Activated T-cell treated with anti-CD3 and anti-CD28 coated beads, Interleukin-2, amount 50 U/mL, for 48 hours (primary cell): ENCODE measurements at places on chromosomes 7 and 10.

GRCh38 chr10:7550013-7550412 lies 116.8 kb downstream of the ITIH5 start:
- no peak for DNase-seq

DNA sequence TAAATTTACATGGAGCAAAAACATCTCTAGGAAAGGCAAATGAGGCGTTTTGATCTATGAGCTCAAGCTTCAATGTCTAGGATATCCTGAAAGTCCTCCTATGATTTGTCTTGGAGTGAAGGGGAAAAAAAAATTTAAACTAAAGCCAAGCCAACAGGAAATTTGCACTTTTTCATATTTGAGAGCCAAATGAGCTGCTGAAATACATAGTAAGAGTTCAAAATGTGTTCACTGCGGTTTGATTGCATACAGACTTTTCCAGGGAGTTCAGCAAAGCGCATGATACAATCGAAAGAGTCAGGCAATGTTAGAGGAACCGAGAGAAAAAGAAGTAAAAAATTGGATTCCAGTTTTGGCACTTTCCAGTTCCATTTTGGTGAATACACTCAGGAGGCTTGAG lies 633.4 kb upstream of the MGMT start:
- DNase-seq = no peak

DNA sequence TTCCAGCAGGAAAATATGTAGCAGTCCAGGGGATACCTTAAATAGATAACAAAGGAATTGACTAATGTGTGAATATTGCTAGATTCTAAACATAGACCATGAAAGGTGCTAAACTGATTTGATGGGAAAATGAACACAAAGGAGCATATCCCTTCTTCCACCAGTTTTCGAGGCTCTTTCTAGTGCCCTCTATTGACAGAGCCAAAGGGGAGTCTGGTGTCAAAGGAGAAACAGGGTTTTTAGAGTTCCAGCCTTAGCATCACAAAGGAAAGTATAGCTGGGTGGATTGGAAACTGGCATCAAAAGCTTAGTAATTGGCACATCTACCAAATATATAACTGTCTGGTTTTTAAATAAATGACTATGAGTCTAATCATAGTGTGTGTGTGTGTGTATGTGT lies 636.8 kb downstream of the ETV1 start:
- DNase-seq = no peak

DNA sequence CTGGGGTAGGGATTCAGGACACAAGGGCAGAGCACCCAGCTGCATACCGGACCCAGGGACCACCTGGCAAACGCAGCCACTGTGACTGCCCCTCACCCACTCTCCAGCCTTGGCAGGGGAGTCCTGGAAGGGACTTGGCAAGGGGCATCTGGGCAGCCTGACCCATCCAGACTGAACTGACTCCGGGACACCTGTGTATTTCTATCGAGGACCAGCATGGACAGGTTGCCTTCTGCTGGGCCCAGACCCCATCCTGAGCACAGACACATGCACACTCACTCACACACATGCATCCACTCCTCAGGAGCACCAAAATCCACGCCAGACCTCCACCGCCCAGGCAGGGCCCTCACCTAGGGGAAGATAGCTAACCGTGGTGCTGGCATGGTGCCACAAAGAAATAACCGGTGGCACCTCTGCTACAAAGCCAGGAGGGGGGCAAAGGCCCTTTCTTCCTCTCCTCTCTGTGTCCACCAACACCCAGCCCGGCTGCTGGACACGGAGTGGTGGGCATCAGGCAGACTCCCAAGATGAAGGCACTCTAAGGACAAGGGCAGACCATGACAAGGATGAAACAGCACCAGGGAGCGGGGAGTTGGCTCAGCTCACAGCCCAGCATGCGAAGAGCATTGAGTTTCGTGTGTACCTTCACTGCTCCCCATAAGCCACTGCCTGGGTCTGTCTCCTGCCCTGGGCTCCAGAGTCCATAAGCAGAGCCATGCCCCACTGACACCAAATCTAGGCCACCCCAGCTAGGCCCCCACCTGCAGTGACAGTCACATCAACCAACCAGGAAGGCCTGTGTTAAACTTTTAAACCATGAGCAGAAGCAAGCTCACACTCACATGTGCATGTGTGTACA lies 35.3 kb downstream of the KCNH2 start:
- DNase-seq = no peak

DNA sequence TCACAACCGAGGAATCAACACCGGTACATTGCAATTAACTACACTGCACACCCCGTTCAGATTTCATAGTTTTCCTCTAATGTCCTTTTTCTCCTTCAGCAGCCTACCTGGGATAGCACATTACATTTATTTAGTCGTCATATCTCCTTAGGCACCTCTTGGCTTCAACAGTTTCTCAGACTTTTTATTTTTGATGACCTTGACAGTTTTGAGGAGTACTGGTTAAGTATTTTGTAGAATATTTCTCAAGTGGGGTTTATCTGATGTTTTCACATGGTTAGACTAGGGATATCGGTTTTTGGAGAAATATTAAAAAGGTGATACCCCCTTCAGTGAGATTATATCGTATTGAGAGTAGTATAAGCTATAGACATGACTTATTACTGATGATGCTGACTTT lies 87.0 kb upstream of the GLCCI1 start:
- no peak for DNase-seq

GRCh38 chr7:12990440-12990839 lies 303.0 kb downstream of the ARL4A start:
- DNase-seq = no peak

- DNase-seq = no peak
Observed at GRCh38 chr7:151884312-151885201, 7.6 kb upstream of the PRKAG2 start.

- no peak for DNase-seq
Observed at GRCh38 chr7:27605283-27605682, 57.4 kb downstream of the HIBADH start.

- no peak for DNase-seq
Observed at GRCh38 chr10:943334-944033, 12.0 kb upstream of the LARP4B start.

GRCh38 chr10:118007773-118008172 lies 39.0 kb downstream of the RAB11FIP2 start:
- no peak for DNase-seq

GRCh38 chr7:77980087-77980713 lies 181.6 kb downstream of the PHTF2 start:
- DNase-seq = no peak

DNA sequence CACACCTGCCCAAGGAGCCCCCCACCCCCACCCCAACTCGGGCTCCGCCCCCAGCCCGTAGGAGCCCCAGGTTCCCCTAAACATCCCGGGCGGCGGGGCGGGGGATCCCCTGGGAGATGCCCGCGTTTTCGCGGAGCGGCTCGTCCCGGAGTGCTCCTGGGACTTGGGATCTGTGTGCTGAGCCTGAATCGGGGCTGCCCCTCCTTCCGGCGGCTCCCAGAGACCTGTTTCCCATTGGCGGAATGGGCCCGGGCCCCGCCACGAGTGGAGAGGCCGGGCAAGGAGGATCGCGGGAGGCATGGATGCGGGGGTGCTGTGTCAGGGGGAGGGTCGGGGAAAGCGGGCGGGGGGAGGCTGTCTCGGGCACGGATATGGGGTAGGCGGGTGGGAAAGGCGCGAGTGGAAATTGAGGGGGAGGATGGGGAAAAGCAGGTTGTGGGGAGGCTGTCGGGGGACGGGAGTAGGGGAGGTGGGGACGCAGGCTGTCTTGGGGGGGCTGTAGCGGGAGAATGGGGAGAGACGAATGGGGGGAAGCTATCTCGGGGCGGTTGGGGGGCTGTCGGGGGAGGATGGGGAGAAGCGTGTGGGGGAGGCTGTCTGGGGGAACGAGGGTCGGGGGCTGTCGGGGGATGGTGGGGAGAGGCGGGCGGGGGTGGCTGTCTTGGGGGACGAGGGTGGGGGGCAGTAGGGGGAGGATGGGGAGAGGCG lies 572 bp upstream of the BHLHA15 start:
- DNase-seq = no peak

DNA sequence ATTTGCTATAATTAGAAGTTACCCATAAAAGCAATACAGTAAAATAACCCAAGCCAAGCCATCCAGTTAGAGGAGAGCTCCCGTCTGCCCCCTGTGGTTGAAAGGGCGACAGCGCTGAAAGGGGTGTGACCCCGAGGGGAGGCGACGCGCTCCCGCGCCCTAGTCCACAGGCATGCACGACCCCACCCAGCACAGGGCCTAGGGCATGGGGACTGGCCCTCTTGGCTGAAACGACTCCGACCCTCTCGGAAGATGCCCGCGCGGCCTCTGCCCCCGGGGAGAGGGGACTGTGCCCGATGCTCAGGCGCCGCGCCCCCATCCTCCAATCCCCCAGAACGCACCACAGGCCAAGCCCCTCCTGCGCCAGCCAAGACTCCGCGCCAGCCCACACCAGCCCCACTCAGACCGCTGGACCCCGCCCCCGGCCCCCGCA lies 64.0 kb downstream of the CSGALNACT2 start:
- peak; percentile 78 for DNase-seq

DNA sequence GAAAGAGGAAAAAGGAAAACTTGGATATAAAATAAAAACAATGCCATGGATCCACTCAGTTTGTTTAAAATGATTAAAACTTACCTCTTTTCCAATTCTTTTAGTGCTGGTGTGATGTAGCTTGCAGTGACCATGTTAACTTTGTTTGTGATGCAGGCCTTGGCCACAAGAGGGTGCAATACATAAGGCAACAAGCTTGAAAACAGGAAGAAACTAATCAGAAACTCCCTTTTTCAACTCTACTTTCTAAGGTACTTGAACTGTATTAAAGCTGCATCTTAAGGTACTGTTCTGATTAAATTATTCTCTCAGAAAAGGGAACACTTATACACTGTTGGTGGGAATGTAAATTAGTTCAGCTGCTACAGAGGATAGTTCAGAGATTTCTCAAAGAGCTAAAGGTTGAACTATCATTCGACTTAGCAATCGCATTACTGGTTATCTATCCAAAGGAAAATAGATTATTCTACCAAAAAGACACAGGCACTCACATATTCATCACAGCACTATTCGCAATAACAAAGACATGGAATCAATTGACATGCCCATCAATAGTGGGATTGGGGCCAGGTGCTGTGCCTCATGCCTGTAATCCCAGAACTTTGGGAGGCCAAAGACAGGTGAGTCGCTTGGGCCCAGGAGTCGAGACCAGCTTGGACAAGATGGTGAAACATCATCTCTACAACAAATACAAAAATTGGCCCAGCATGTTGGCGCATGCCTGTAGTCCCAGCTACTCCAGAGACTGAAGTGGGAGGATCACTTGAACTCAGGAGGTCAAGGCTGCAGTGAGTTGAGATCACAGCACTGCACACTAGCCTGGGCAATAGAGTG lies 50.9 kb downstream of the AASS start:
- peak; percentile 71 for DNase-seq

DNA sequence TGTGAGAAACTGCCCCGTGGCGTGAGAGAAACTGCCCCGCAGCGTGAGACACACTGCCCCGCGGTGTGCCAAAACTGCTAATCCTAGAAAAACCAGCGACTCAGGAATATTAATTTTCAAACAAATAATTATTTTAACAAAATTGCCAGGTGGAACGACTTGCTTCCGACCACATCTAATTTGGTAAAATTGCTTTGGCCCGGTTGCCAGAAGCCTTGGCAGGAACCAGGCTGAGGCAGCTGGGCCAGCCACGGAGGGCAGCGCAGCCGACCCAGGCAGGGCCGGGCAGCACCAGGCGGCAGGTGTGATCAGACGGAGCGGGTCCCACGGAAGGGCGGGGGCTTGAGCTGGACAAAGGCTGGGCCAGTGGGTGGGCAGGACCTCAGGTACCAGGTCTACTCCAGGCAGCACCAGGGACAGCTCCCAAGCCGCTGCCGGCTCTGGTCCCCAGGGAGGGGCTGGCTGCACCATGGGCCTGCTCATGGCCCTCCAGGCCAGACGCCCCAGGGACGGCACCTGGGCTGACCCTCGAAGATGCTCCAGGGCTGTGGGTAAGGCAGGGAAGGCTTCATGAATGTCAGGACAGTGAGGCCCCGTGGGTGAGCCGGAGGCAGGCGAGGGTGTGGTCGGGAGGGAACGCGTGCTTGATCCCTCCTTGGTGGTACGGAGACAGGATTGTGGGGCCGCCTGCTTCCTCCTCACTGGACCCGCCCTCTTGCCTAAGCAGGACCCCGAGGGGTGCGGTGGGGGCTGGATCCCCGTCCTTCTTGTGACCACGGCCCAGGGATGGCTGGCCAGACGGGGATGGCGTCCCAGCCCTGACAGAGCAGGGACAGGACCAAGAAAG lies 7.7 kb upstream of the ADGRA1 start:
- no peak for DNase-seq

DNA sequence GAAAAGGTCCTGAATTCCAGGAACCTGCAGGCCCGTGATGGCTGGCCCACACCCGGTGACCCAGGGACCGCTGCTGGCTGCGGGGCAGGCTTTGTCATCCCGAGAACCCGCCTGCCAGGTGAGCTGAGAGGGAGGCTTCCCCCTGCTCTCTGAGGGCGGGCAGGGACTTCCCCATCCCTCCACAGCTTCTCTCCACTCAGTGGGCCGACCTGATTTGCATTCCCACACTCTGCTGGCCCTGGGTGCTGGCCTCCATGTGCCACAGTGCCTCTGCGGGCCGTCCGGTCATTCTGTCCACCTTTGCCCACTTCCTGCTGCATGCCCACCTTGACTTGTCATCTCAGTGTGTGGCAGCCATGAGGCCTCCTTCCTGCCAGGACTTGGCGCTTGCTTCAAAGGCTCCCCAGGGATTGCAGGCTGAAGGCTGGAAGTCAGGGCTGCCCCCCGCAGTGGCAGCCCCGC lies 35.3 kb downstream of the PALD1 start:
- DNase-seq = peak; percentile 59

DNA sequence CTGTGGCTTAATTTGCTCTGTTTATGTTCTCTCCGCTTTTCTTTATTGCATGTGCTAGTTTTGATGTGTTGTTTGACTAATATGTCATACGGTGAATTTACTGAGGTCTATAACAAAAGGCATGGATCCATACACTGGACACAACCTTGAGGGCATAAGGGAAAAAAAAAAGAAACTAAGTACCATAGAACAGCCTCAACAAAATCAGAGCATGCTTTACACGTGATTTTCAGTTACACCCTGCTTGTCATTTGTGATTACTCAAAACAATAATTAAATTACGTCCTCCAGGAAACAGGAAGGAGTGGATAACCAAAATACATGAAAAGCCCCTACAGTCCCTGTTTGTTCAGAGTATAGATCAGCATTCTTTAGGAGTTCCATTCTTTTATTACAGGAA lies 150.5 kb downstream of the CRPPA start:
- DNase-seq = no peak

DNA sequence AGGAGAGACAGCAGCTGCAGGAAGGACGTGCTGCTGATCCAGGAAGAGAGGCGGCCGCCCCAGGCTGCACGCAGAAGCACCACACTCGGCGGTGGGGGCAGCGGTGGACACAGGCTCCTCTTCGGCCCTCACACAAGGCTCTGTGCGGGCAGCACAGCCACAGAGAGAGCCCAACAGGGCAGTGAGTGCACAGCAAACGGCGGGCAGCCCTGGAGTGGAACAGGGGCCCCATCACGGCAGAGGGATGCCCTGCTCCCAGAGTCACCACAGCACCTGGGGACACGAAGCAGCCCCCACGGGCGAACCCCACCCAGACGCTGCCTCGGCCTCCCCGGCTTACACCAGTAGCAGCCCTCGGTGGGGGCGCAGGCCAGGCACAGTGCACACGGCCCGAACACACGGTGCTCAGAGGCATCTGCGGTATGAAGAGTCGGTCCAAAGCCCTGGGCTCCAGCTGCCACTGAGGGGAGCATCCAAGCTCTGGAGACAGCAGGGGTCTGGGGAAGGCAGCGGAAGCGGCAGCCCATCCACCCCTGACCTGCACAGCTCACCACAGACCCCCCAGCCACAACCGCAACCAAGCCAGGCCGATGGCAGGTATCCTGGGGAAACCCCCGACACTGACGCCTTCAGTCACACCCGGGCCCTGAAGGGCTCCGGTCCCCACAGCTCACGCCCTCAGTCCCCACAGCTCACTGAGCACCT lies 16.8 kb downstream of the NUDT1 start:
- no peak for DNase-seq

GRCh38 chr7:149370790-149371189 lies 90.1 kb downstream of the ZNF777 start:
- no peak for DNase-seq
